Stimulated activated CD4-positive, alpha-beta T cell treated with anti-CD3 and anti-CD28 coated beads, Interleukin-4, amount 100 ng/mL, for 48 hours (primary cell): ENCODE measurements at places on chromosomes 11 and 22.
A peak's percentile ranks its signal among the peaks of the same experiment; 100 is the strongest.

- DNase-seq: no peak
Observed at GRCh38 chr11:34366522-34366921, 8.7 kb upstream of the ABTB2 start.

DNA sequence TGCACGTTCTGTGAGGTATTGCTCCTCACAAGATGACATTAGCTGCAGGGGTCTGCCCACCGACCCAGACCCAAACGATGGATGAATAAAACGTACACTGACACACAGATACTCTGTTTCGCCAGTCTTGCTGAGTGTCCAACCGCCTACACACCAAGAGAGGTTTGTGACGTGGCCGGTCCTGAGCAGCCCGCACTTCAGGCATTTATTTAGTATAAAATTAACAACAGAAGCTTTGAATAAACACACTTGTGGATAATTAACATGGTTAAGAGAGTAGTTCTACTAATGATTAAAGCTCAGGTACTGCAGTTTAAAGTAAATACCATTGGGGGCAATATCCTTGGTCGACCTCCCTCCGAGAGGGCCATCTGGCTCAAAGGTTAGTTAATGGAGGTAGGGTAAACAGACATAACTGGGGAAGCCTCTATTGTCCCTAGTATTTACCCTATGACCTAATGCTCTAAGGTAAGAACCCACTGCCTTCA lies 75.7 kb downstream of the CCDC83 start:
- DNase-seq: no peak

GRCh38 chr11:925158-925495 lies 543 bp upstream of the AP2A2 start:
- DNase-seq: no peak

- no peak for DNase-seq
Observed at GRCh38 chr11:36399236-36399635, 103.1 kb downstream of the PRR5L start.

- no peak for DNase-seq
Observed at GRCh38 chr11:70456921-70457532, 58.7 kb downstream of the CTTN start.

GRCh38 chr11:47154616-47155570 lies 21.8 kb downstream of the ARFGAP2 start:
- DNase-seq: no peak

- DNase-seq: peak; percentile 37
Observed at GRCh38 chr22:40058265-40058664, 63.5 kb downstream of the FAM83F start.

DNA sequence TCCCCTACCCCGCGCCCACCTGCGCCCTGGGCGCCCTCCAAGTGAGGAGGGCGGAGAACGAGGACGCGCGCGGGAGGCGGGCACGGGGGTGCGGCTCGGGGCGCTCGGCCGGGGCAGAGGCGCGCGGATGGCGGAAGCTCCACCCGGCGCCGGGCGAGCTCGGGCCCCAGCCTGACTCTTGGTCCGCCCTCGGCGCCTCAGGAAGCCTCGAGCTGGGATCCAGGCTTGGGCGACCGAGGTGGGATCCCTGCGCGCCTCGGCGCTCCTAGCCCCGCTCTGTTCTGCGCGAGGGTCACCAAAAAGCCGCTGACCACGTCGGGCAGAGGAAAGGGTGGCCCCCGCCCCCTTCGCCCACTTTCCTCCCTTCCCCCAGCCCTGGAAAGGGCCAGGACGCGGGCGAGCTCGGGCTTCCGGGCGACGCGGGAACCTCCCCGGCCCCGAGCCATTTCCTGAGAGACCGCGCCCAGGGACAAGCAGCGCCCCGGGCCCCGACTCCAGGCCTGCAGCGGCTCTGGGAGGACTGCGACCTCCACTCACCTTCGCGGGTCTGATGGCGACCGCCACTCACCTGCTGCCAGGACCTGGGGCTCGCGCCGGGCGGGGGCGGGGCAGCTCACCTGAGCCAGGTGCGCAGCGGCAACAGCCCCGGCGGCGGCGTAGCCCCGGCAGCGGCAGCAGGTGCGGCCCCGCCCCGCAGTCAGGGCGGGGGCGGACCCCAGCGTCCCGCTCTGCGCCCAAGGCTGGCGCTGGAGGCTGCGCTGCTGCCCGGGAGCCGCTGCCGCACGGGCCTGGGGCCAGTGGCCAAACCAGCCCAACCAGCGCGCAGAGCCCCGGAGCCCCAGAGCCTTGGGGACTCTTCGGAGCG lies 2.2 kb upstream of the SIGIRR start:
- DNase-seq: no peak

DNA sequence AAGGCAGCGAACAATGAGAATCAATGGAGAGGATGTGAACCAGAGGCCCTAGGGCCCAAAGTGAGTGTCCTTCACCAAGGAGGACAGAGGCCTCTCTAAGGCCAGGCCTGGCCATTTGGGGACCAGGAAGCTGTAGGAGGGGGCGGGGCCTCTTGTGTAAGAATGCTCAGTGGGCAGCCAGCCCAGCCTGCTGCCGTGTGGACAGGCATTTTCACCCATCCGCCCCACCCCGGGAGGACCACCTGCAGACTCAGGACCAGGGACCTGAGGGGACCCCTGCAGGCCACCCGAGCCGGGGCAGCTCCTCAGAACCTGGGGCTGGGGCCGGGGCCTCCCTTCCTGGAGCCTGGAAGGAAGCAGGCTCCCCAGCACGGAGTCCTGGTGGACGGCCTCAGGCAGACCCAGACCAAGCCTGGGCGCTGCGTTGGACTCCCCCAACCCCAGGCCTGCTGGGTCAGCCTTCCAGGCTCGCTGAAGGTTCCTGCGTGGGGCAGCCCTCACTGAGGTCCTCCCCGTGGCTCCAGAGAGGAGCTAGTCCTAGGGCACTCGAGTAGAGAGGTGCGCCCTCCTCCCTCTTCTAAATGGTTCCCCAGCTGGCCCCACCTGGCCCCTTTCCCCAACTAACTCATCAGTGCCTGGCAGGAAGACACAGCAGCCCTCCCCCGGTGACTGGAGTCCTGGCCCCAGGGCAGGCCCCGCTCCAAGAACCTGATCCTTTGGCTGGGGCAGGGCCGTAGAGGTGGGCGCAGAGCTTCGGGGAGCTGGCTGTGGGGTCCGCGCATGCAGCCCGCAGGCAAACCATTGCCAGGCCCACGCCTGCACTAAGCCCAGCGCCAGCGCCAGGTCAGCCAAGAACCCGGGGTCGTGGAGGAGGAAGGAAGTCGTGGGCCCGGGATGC lies 1.5 kb upstream of the TRABD start:
- no peak for DNase-seq

- DNase-seq: no peak
Observed at GRCh38 chr11:61833926-61834277, 5.8 kb downstream of the FADS2 start.

- DNase-seq: no peak
Observed at GRCh38 chr22:23305922-23306374, 125.6 kb downstream of the BCR start.

DNA sequence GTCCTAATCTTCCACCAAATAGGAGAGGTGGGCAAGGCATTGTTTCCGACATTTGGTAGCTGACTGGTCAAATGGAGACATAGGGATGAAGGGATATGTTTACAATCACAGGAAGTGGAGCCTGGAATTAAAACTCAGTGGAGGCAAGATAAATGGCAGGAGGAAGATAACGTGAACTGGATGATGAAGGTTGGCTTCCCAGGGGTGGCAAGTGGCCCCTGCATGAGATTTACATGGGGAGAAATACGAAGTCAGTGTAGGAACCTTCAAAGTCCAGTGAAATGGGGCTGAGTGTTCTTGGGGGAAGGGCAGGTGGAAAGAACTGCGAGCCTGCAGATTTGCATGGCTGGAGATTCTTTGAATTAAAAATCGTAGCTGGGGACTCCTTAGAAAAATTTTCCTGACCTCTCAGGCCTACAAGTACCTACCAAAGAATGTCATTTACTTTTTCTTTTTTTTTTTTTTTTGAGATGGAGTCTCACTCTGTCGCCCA lies 724 bp upstream of the FOXRED2 start:
- no peak for DNase-seq

GRCh38 chr22:29014293-29014692 lies 47.3 kb downstream of the C22orf31 start:
- no peak for DNase-seq

DNA sequence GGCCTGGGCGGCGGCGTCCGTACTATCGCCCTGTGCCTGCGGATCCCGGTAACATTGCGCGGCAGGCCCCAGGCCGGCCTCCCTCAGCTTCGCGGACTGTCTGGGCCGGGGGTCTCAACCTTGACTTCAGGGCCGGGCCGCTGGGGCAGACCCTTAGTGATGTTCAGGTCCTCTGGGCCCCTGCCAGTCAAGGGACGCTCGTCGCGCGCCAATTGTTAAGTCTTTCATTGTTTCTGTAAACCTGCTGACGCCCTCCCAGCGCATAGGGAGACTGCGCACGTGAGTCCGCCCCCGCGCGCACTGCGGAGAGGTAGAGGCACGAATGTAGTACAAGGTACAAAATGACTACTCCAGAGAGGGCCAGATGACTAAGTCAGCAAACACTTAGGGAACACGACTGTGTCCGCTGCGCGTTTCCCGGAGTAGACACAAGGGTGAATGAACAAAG lies 451 bp upstream of the HDHD5 start:
- peak; percentile 66 for DNase-seq

DNA sequence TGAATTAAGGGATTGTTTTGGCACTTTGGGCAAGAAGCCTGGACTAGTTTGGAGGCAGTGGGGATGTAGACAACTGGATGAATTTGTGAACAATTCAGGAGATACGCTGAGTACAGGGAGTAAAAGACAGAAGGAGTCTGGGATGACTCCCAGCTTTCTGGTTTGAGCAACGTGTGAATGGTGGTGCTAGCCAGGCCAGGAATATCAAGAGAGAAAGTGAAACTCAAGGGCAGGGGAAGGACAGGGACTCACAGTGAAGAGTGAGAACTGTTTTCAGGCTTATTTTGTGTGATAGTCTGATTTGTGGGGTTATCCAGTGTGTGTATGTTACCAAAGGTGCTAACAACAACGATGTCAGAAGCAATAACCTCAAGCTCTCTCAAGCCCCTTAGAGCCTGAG lies 15.9 kb downstream of the CHRM1 start:
- no peak for DNase-seq

- DNase-seq: no peak
Observed at GRCh38 chr11:116729501-116730240, 43.1 kb downstream of the BUD13 start.

GRCh38 chr11:36385121-36385970 lies 89.3 kb downstream of the PRR5L start:
- no peak for DNase-seq

GRCh38 chr11:21975242-21975641 lies 217.6 kb upstream of the ANO5 start:
- no peak for DNase-seq

DNA sequence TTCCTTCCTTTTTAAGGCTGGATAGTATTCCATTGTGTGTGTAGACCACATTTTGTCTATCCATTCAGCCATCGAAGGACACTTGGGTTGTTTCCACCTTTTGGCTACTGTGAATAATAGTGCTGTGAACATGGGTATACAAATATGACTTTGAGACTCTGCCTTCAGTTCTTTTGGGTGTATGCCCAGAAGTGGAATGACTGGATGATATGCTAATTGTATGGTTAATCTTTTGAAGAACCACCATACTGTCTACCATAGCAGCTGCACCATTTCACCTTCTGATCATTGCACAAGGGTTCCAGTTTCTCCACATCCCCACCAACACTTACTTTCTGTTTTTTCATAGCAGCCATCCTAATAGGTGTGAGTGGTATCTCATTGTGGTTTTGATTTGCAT lies 30.3 kb downstream of the SGSM1 start:
- no peak for DNase-seq

- no peak for DNase-seq
Observed at GRCh38 chr11:73374151-73374550, 2.0 kb upstream of the RELT start.

DNA sequence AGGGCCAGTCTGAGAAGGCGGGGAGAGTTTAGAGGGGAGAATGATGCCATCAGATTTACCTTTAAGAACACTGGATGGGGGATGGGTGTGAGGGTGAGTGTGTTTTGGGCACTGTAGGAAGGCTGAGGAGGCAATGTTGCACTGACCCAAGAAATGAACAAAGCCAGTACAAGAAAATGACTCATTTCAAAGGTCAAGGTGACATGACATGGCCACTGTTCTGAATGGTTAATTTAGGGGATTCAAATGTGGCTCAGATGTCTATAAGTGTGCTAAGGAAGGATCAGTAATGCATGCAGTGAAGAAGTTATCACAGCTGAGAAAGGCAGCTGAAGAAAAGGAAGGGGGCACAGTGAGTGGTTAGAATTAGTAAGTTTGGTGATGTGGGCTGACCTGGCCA lies 129.9 kb downstream of the PGR start:
- DNase-seq: no peak

DNA sequence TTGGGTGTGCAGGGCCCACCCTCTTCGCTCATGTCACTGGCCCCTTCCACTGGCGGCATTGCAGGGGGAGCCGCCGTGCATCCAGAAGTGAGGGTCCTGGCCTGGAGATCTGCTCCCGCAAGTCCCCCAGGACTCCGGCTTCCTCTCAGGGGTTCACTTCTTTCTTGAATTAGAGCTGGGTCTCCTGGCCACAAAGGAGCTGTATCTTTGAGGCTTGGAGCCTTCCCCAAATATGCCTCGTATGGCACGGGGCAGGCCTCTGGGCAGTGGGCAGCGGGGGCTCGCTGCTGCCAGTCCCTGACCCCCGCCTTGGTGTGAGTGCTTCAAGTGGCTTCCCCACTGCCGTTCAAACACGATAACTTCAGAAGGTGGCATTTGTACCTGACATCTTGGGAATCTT lies 7.4 kb upstream of the IFITM3 start:
- DNase-seq: no peak

- DNase-seq: no peak
Observed at GRCh38 chr11:31943056-31943780, 132.1 kb upstream of the PAX6 start.

GRCh38 chr11:73240190-73240781 lies 22.2 kb downstream of the P2RY2 start:
- DNase-seq: no peak

GRCh38 chr11:33674035-33674814 lies 26.4 kb downstream of the C11orf91 start:
- DNase-seq: no peak

DNA sequence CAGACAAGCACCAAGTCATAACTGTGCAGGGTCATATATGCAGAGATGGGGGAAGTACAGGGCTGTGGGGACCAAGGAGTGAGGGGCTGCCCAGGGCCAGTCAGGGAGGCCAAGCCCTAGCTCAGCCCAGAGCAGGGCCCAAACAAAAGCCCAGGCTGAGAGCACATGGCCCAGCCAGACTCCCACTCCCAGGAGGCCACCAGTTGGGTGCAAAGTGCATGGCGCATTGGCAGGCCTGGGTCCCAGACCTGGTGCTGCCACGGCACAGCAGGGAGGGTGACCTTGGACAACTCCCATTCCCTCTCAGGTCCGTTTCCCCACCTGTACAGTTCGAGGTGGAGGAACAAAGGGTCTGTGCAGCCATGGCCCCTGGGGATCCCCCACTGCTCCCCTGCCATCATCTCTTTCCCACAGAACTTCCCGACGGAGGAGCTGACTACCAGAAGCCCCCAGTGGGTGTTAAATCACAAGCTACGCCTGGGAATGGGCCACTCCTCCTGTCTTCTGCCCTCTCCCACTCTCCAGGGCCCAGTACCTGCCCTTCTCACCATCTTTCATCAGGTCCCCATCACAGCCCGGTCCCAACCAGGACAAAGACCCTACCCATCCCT lies 608 bp downstream of the NIPSNAP1 start:
- DNase-seq: no peak
